ENCODE measurements at places on chromosomes 16 and 17. TPM values are rescaled to one million over a fixed set of nuclear protein-coding genes. Genes with fewer than 3 reads are reported as not detected.
A peak's percentile ranks its signal among the peaks of the same experiment; 100 is the strongest.

DNA sequence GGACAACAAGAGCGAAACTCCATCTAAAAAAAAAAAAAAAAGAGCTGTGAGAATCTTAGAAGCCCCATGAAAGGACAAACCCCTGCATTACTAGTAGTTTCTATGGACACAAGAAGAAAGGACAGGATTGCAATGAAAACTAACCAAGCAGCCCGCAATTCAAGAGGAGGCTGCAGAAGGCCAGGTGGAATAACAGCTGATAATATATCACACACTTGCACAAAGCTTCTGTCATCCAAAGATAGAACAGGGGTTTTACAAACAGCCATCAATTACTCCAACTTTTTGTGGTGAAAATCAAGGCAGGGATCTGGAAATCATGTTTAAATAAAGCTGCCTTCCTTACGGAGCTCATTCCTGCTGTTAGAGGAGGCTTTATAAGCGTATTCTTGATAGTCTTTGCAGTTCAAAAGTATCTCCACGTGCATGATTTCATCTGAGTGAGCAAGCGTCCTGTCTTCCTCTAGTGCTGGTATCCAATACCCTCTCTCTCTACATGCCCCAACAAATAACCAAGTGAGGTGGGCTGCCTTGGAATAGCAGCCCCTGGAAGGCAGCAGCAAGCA is 23.1 kb upstream of the TMEM94 start:
- no peak for DNase-seq

Gene C1QTNF1
- 0.11 TPM for polyA plus RNA-seq

- DNase-seq, result no peak
Measured at GRCh38 chr16:88552815-88553214, 17.4 kb upstream of the ZC3H18 start.

DNA sequence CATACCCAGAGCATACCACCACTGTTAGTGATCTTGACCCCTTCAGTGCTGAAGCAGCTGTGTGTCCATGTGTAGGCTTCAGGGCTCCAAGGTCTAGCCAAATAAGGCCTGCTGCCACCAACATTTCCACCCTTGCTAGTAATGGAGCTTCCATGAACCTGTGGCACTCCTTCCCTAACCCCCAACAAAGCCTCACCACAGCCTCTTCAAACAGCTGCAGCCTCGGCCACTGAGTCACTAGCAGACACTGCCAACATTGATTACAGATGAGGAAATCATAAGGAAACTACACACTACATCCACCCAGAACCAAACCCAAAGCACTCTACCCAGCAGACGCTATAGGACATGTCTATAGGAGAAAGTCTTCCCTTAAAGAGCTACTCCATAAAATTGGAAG is 610.7 kb downstream of the KCNJ2 start:
- DNase-seq, result no peak

DNA sequence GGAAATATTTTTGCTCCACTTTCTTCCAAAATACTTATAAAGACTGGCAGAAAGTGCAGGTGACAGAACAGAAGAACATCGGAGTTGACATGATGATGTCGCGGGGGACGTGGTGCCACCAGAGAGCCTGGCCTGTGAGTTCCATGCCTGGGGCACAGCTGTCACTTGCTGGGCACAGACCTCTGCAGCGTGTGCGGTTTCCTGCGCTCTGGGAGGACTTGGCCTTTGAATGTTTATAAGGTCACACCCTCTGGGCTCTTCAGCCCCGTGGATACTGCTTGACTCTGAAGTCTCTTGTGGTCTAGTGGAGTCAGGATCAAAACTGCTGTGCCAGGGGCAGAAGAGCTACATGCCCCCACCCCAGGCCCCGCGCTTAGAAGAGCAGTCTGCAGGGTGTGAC is 357.9 kb downstream of the SLC39A11 start:
- DNase-seq, result no peak

GRCh38 chr16:12225806-12226465 is 249.4 kb downstream of the SNX29 start:
- no peak for DNase-seq

GRCh38 chr16:10266809-10267208 is 84.6 kb upstream of the GRIN2A start:
- DNase-seq, result peak; percentile 54

DNA sequence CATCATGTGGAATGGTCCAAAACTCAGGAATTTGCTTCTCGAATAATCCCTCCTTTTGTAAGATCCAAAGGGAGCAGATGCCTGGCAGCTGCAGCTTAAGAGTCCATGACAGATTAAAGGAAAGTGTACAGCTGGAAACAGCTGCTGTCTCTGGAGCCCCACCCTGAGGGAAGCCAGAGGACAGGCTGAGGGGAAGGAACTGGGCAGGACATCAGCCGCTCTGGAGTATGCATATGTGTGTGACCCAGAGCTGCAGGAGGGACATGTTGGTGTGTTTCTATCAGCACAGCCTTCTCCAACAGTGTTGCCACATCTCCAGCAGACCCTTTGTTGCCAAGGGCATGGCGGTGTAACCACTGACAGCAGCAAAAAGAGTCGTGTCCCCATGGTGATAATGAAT is 46.2 kb downstream of the CYB561 start:
- no peak for DNase-seq

- DNase-seq, result no peak
Measured at GRCh38 chr16:27181019-27181790, 22.1 kb upstream of the KDM8 start.

DNA sequence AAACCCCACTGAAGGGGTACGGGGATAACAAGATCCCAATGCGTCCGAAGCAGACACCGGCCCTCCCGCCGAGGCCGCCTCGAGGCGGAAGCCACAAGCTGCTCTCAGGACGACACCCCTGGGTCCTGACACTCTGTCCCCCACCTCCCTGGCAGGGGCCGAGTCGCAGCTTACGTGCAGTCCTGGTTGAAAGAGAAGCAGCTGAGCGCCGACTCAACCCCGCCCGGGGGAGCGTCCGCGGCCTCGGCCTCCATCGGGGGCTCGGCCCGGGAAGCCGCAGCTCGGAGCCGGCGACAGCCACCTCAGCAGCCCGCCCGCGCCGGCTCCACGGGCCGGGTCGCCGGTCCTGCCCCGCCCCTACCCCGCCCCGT is at the start of gene WIPI1:
Gene WIPI1, minus strand, starts transcription at position 329 of the 371 bp plus-strand sequence. Its CDS starts 75 bp downstream, at position 254.
- DNase-seq, result no peak

DNA sequence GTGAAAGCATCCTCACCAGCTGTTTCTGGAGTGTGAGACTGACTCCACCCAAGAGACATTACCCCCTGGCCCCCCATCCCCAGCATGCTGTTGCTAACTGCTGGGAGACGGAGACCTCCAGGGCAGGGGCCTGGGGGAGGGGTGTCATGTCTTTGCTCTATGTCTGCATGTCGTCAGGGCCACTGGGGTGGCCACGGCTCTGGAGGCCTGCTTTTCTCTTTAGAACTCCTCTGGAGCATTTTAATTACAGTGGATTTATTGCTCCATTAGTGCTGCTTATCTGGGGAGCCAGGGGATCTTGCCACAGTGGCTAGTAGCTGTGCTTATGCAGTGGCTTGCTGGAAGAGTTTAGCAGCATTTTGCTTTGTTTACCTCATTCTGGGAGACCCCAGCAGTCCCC is 32.3 kb downstream of the CLEC16A start:
- no peak for DNase-seq

Gene MMP2
- polyA plus RNA-seq, result 0.37 TPM

Gene KRT25
- polyA plus RNA-seq, result not detected

DNA sequence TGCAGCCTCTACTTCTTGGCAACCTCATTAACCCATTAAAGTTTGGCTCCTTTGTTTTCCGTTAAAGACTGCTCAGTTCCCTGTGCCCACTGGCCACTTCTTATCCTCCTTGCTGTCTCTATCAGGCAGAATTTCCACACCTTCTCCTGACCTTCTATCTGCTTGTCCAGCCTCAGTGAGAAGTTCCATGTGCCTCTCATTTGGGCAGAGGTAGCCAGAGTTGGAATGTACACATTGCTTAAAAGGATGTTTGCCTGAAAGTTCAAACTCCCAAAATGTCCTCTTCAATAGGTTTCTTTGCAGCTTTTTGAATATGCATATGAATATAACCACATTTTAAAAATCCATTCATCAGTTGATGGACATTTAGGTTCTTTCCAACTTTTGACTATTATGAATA is 47.0 kb downstream of the HSD17B2 start:
- no peak for DNase-seq

- DNase-seq, result no peak
Measured at GRCh38 chr16:58399718-58400633, 7.7 kb downstream of the GINS3 start.

DNA sequence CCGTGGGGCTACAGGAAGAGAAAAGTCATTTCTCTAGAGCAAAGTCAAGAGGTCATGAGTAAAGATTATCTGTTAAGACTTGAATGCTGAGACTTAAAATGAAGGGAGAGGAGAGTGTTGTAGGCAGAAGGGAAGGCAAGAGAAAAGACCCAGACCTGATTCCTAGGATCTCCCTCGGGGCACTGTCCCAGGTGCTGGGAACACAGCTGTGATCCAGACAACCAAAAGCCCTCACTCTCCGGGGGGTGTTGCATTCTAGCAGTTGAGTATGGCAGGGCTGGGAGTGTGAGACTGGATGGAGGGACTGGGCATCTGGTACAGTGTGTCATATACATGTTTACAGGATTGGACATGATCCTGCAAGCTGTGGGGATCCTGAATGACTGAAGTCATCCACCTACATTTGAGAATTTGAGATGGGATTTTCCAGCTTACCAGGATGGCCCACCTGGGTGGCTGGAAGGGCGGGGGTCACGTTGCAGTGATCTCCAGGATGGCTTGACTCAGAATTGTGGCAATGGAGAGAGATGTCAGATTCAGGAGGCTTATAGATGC is 29.1 kb downstream of the ARSG start:
- no peak for DNase-seq

Gene WIPF2
- 12.5 TPM for polyA plus RNA-seq

GRCh38 chr17:61583242-61583641 is 7.8 kb downstream of the NACA2 start:
- DNase-seq, result no peak

- DNase-seq, result no peak
Measured at GRCh38 chr16:17304491-17305119, 166.2 kb downstream of the XYLT1 start.

Gene CD300LB
- 0.14 TPM for polyA plus RNA-seq

DNA sequence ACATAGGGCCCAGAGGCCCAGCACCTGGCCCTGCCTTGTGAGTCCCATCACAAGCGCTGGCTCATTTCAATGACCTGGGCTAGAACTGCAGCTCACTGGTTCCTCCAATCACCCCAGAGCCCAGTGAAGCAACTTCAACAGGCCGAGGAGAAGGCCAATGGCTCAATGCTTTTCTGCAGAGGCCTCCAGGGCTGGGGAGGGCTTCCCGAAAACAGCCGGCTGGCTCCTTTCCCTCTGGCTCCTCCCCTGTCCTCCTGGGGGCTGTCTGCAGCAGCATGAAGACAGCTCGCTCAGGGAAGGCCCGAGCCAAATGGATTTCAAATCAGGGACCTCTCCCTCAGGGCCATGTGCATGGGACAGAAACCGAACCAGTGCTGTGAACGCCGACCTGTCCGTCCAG is 121.6 kb downstream of the ZNF423 start:
- no peak for DNase-seq

Gene KRTAP4-1
- not detected for polyA plus RNA-seq

Gene COPZ2
- polyA plus RNA-seq, result 1.7 TPM

DNA sequence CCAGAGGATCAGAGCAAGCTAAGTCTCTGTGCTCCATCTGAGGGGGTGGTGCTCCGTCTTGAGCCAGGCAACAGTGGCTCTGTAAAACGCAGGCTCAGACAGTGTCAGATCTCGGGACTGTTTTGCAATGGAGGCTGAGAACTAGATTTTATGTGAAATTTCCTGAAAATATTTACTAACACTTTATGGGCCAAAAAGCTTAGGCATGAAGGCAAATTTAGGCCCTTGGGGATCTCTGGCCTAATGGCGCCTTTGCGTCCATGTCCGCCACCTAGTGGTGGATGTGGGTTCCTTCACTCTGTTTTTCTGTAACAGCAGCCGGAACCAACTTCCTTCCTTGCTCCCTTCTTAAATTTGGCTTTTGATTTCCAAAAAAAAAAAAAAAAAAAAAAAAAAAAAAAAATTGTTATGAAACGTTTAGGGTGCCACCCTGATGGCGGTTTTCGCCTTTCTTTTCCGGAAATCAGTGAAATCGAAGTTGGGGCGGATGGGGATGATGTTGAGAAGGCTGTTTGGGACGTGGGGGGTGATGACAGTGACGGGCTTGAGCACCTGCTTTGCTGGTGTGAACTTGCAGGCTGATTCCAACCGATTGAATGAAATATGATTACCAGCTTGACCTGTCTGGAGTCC is 14.0 kb upstream of the ELAC2 start:
- DNase-seq, result no peak
